GF-D8 (cell line): ENCODE measurements at places on chromosomes 12 and 14.
A peak's percentile ranks its signal among the peaks of the same experiment; 100 is the strongest.

DNA sequence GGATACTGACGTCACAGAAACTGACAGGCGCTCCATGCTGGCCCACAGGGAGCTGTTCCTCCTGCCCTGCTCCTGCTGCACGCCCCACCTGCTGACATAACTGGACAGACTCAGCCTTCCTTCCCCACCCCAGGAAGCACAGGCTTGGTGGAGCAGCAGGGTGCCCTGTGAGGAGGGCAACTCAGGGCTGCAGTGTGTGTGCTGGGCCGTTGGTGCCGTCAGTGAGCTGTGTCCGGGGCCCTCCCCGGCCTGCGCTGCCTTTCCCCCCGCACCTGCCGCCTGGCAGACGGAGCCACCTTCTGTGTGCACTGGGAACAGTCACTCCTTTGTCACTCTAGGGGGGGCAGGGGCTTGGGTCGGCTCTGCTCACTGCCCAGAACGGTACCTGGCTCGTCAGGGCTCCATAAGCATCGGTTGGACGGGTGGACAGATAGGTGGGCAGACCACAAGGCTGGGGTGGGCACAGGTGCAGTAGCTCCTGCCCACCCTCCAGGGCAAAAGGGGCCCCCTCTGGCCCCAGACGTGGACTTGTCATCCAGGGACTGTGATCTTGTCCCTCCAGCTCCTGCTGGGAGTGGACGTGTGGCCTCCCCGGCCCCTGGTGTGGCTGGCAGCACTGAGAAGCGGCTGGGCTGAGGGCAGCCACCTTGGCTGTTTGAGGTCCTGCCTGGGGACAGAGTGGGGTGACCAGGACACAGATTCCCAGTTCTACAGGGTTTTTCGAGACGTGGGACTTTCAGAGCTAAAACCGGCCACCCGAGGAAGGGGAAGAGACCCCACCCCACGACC, 32.8 kb downstream of the FBRSL1 start:
- no peak for DNase-seq

- no peak for DNase-seq
These were observed 14.0 kb downstream of the CEP83 start for GRCh38 chr12:94445662-94446061.

- no peak for DNase-seq
These were observed 51.2 kb downstream of the ACSS3 start for GRCh38 chr12:81128930-81129554.

GRCh38 chr12:98387444-98387843, 127.9 kb upstream of the TMPO start:
- DNase-seq = no peak

DNA sequence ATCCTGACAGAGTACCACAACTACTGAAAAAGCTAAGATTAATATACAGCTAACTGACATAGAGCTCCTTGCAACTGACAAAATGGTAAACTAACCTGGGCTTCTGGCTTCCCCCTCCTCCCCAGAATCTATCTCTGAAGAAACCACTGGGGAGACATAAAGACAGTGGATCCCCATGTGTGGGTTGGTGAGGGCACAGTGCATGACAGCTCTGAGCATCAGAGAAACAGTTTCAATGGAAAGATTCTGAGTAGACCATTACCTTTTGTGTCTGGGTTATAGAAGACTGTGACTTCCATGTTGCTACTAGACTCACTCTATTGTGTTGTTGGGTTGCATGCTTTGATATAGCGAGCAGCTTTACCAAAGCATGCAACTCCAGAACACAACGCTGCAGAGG, 247.4 kb downstream of the EFCAB11 start:
- no peak for DNase-seq

DNA sequence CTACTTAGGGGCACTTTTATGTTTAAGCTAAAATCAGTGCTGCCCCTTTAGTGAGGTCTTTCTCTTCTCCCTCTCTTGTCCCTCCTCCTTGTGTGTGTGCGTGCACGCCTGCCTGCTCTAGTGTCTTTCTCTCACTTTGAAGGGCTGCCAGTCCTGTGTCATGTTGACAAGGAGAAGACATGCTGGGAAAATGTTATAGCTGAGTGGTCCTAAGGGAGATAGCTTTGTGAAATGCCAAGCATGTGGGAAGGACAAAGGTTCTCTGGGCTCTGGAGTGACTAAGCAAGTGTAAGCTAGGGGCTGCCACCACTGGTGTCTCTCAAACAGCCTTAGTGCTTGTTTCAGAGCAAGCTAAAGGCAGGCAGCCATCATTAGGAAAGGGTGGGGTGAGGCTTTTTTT, 108.4 kb downstream of the EMP1 start:
- DNase-seq = no peak

GRCh38 chr12:96237465-96238077, 43.4 kb downstream of the ELK3 start:
- peak; percentile 23 for DNase-seq

DNA sequence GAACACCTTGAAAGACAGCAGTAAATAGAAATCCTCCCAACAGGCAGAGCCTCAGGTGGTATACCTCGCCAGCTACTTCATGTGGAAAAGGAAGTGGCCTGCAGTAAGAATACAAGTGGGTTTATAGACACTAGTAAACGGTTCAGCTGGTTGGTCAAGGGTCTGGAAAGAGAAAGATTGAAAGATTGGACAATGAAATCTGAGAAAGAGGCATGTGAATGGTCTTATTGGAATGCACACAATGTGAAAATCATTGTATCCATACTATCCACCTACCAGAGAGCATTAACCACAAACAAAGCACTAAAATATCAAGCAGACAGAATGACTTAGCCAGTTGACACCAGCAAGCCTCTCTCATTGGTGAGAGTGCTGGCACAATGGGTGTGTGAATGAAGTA, 98.2 kb downstream of the SSPN start:
- no peak for DNase-seq
